NCI-H187 treated with DMSO at 0.1 percent for 48 hours (cell line): ENCODE measurements at places on chromosomes 16 and 17.

DNA sequence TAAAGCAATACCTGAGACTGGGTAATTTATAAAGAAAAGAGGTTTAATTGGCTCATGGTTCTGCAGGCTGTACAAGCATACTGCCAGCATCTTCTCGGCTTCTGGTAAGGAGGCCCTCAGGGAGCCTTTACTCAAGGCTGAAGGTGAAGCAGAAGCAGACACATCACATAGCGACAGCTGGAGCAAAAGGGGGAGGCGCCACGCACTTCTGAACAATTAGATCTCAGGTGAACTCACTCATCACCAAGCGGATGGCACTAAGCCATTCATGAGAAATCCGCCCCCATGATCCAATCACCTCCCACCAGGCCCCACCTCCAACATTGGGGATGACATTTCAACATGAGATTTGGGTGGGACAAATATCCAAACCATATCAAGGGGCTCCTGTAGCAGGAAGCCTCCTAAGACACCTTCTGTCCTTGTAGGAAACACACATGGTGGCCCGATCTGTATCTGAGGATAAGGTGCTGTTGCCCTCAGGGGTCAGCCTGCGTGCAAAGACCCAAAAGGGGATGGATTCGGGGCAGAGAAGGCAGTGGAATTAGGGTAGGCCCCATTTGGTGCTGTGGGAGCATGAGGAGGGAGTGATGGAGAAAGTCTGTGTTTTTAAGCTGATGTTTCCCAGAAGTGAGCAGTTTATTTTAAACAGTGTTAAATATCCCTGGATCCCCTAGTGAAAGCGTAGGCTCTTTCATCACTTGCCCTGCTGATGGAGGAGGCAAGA is 23.0 kb downstream of the IL21R start:
- no peak for DNase-seq

DNA sequence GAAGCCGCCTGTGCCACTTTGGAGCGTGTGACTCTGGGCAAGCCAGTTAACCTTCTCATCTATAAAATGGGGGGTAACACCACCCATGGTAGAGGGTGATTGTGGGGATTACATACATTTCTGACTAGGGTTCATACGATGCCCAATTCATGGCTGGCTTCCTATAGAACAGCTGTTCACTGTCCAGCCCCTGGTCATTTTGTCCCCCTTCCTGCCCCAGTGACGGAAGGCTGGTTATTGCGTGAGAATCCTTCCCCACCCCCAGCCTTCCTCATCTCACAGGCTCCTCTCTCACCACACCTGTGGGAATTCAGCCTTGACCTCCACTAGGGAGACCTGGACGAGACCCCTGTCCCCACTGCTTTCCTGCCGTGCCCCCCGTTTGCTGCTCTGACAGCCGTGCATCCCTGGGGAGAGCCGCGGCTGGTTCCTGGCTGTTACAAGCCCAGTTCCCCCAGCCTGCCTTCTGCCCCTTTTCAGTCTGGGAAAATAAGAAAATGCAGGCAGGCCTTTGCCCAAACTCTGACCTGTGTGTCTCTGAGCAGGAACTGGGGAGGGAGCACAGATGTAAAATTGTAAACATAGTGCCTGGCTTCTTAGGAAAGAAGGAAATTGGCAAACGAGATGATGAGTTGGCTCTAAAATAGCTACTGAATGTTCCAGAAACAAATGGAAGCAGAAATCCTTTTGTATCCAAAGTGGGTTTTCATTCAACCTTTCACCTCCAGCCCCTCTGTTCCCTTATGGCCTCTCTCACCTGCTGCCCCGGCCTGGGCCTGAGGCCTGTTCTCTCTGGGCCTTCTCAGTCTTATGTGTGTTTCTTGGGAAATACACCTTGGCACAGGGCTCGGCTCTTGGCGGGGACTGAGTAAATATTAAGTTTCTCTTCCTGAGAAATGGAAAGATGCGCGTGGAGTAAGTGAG is 67.3 kb downstream of the OR1D5 start:
- no peak for DNase-seq

- DNase-seq: no peak
These were observed 33.2 kb downstream of the TMEM235 start for GRCh38 chr17:78264590-78264989.

- DNase-seq: no peak
These were observed 29.9 kb downstream of the SMARCE1 start for GRCh38 chr17:40617678-40618240.
